ENCODE measurements at places on chromosomes 6 and 20.

GRCh38 chr20:33732166-33732970, 572 bp downstream of the ZNF341 start:
- peak; percentile 83 for DNase-seq

- DNase-seq = no peak
Measured at GRCh38 chr20:57985278-57985677, 243.2 kb downstream of the ANKRD60 start.

GRCh38 chr6:5416250-5416649, 154.9 kb downstream of the FARS2 start:
- DNase-seq = no peak

DNA sequence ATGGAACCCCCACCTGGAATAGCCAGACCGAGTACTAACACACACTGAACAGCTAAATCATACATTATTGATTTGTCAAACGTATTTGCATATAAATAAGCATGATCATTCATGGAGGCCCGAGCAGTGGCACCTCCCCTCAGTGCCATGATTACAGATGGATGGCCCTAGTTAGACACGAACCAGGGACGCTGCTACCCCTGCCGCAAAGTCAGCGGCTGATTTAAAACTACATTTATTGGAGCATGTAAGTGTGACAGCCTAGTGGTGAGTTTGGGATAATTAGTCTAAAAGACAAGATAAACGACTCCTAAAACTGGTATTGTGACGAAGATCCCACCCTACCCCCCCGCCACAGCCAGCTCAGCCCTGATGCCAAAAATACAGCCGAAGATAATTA, 159.1 kb upstream of the MAFB start:
- no peak for DNase-seq

- DNase-seq = no peak
Measured at GRCh38 chr6:107602321-107603005, 112.5 kb downstream of the SOBP start.

- DNase-seq = no peak
Measured at GRCh38 chr6:12423832-12424231, 133.7 kb downstream of the EDN1 start.

- no peak for DNase-seq
Measured at GRCh38 chr20:2978519-2978918, 64.9 kb upstream of the GNRH2 start.

GRCh38 chr6:117469356-117469755, 13.1 kb upstream of the DCBLD1 start:
- DNase-seq = peak; percentile 22

GRCh38 chr6:148888856-148889255, 142.0 kb downstream of the UST start:
- no peak for DNase-seq

DNA sequence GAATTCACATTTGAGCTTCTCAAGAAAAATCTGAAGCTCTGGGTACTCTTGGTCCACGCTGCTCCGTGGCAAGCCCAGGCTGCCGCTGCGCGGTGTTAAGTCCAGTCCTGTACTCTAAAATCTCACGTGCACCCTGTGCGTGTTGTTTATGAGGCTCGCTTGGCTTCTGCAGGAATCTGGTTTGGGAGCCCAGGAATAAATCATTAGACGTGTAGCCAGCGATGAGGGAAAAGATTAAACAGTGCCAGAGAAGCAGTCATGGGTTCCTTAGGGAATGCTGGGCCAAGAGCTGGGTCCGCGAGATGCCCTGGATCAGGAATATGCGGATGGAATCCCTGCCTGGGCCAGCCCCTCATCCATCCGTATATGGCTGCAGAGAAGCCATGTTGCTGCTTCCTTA, 87.3 kb downstream of the KCNB1 start:
- no peak for DNase-seq

GRCh38 chr6:75326557-75327258, 42.1 kb upstream of the TMEM30A start:
- DNase-seq = no peak

GRCh38 chr6:64293298-64293697, 657.7 kb downstream of the PHF3 start:
- DNase-seq = no peak

DNA sequence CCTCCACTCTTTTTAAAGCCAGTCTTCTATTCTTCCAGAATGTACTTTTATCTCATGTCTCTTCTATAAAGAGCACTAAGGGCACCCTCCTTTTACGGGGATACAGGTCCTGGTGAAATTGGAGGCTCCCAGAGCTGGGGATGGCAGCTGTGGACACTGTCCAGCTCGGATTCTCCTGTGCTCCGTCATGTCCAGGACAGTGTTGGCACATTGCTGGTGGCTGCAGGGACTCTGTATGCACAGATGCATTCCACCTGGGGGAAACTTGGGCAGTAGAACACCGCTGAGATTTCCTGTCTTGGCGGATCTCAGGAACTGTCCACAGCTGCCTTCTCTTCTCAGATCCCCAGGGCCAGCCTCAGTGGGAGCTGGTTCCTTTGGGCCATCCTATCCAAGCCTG, 56.6 kb upstream of the CLDN20 start:
- no peak for DNase-seq

DNA sequence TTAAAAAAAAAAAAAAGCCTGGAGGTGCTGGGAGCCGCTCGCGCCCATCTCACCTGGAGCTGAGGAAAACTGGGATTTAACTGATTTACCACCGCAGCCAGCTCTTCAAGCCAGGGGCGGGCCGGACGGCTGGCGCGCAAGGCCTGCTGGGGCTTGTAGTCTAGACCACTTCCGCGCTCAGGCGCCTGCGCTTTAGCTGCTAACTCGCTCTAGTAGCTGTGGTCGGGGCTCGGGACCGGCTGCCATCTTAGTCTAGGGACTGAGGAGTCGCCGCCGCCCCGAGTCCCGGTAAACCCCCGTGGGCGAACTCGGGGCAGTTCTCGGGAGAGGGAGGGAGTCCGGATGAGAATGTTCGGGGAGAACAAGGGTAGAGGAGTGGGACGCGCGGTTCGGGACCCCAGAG, at the start of gene ITCH:
Gene ITCH (plus strand): TSS at position 212 of the 403 bp plus-strand sequence. CDS start 30,539 bp downstream, outside the sequence.
- peak; percentile 93 for DNase-seq

- DNase-seq = no peak
Measured at GRCh38 chr20:58700823-58701222, 8.2 kb downstream of the NPEPL1 start.

GRCh38 chr6:34362909-34363680, 29.4 kb downstream of the NUDT3 start:
- DNase-seq = no peak

DNA sequence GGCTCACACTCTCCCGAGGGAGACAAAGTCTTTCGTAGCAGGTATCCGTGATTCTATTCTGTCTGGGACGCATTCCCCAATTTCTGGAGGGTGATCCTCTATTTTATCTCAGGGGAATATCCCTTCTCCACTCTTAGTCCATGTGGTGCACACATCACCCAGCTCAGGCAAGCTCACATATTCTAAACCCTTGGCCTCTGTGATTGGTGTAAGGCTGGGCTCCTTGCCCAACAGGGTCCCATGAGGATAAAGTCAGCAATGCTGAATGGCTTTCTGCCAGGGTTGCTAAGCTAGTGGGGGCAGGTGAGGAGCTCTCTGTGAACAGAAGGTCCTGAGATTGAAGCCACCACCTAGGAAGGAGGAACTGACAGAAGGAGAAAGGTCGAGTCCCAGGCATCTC, 137.2 kb downstream of the CDH26 start:
- no peak for DNase-seq

DNA sequence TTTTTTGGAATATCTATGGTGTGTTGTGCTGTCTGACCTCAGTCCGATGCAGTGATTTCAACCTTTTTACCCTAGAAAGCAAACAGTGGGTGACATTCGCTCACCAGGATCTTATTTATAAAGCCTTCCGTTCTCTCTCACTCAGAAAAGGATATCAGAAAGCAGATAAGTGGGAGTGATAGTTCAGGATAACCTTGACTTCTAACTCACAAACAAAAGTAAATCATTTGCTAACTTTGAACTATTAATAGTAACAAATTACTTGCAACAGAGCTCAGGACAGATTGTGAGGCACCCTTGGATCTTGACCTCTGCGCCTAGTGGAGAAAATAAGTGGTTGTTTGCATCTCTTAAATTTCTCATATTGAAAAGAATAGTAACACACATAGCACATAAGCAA, 637.1 kb upstream of the CITED2 start:
- DNase-seq = no peak

GRCh38 chr6:154234019-154234772, 122.4 kb downstream of the IPCEF1 start:
- DNase-seq = no peak

- peak; percentile 72 for DNase-seq
Measured at GRCh38 chr6:135180542-135181332, at the start of gene MYB. Gene MYB, plus strand, starts transcription at chr6:135181308. Its CDS starts 206 bp downstream, at chr6:135181514.

- no peak for DNase-seq
Measured at GRCh38 chr6:17439243-17439993, 46.0 kb downstream of the CAP2 start.

- peak; percentile 33 for DNase-seq
Measured at GRCh38 chr20:561437-562231, 18.0 kb upstream of the CSNK2A1 start.

DNA sequence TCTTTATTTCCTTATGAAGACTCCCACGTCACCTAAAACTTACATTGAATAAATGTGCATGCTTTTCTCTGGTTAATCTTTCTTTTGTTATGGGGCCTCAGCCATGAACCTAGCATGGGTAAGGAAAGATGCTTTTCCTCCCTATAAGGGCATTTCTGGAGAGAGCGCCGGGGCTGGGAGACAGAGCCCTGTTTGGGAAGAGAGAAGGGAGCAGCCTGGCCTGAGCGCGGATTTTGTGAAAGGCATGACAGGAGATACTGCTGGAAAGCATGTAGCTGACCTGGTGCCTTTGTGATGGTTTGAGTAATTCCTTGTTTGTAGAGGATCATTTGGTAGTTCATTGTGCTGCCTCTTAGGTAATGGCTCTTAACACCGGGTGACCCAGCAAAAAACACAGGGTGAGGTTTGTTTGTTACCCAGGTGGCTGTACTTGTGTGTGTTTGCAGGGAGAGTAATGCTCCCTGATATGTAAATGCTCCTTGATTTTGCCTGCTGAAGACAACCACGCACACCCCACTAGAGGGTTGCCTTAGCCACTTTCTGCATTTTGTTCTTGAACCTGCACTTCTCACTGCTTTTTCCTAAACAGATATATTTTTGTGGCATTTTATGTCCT, 59.2 kb downstream of the ANKRD6 start:
- no peak for DNase-seq

DNA sequence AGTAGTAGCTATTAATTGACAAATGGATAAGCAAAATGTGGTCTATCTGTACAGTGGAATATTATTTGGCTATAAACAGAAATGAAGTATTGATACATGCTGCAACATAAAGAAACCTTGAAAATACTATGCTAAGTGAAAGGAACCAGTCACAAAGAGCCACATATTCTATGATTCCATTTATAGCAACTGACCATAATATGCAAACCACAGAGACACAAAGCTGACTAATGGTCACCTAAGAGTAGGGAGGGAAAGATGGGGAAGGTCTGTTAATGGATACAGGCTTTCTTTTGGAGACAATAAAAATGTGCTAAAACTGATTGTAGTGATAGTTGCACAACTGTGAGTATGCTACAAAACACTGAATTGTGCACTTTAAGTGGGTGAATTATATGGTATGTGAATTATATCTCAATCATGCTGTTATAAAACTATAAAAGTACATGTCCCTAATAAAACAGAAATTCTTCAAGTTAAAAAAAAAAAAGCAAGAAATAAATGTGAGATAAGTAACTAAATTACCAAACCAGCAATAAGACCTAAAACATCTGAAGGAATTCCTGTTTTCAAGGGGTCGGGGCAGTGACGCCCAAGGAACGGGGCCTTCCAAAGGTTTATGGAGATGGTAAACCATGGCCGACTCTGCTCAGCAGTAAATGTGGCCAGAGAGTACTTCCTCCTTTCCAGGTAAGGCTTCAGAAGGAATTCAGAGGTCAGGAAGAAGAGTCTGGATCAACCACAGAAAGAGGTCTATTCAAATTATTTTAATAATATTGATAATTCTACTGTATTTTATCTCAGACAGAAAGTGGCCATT, 75.4 kb downstream of the ARHGAP18 start:
- DNase-seq = no peak

GRCh38 chr6:155587817-155588216, 132.2 kb upstream of the NOX3 start:
- no peak for DNase-seq

DNA sequence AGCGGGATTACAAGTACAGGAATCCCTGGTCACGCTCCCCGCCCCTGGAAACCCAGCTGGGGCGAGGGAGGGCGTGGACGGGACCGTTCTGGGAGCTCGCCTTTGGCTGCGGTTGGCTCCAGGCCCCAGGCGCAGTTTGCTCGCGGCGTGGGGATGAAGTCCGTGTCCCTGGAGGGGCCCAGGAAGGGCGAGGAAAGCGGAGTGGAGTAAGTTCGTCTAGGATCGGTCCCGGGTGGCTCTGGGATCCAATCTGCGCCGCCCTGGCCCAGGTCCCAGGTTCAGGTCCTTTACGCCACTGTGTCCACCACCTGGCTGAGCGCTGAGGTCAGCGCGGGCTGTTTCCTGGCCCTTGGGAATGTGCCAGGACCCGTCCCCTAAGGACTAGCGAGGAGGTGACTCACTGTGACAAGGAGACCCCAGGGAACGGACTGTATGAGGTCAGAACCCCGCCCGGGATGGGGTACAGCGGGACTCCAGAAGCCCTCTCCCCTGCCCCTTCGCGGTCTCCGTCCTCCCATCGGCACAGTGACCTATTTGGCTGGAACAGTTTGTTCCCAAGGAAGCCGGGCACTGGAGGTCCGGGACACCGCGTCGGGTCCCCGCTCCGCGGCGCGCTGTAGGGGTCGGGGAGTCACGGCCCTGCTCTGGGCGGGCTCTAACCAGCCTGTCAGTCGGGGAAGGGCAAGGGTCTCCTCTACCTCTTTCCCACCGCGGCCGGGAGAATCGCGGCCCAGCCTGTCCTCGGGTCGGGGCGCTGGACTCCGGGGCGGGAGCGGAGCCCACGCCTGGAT, 724 bp downstream of the CDKN1A start:
- peak; percentile 55 for DNase-seq

DNA sequence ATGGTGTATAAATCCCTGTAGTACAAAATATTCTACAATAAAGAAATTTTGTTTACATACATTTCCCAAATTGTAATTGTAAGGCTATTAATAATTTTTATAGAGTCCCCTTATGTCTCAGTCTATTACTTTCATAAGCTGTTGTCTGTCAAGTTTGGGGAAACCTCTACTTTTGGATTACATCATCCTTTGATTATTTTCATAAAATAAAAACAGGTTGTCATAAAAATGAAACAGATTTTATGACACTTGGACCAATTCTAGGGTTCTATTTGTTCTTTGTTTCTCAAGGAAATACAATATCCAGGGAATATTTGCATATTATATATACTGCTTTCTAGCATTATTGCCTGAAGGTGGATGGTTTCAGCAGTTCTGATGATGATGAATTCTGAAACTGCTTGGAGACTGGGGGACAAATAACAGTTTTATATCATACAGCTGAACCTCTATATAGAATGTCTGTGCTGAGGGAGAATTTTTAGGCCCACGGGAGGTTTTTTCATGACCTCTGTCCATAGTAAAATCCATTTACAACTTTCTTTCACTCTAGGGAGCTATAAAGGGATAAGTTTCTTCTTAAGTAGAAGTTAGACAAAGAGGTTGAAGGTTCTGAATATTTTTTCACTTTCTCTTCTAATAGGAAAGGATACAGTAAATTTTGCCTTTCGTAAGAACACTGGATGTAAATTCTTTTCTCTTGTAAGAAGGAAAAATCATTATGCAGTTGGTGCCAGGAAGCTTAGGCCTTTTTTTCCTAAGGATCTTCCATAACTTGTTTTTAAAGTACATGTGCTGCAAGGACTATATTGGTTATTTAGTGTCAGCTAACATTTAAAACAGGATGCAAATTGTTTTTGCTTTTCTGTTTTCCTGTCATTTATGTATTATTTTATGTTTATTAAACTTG, 58.0 kb downstream of the CD2AP start:
- DNase-seq = no peak

- no peak for DNase-seq
Measured at GRCh38 chr20:35582131-35582530, 33.5 kb upstream of the SPAG4 start.

GRCh38 chr6:9233686-9234085, 798.3 kb upstream of the SLC35B3 start:
- DNase-seq = no peak
